ENCODE measurements at places on chromosomes 2 and 18.

DNA sequence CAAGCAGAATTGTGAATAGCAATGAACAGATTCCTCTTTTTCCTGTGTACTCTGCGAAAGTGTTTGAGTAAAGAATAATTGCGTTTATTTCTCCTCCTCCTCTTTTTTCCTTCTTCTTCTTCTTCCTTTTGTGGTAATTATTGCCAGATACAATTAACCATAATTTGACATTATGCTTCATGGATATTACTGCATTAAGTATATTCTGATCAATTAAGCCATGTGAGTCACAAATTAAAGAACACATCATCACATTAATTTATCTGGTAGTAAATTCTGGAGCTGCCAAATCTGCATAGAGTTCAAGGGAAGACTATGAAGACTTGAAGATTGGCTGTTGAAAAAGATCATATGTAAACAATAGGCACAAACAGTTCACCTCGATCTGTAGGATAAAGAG lies 72.9 kb upstream of the TFPI start:
- DNase-seq: no peak

DNA sequence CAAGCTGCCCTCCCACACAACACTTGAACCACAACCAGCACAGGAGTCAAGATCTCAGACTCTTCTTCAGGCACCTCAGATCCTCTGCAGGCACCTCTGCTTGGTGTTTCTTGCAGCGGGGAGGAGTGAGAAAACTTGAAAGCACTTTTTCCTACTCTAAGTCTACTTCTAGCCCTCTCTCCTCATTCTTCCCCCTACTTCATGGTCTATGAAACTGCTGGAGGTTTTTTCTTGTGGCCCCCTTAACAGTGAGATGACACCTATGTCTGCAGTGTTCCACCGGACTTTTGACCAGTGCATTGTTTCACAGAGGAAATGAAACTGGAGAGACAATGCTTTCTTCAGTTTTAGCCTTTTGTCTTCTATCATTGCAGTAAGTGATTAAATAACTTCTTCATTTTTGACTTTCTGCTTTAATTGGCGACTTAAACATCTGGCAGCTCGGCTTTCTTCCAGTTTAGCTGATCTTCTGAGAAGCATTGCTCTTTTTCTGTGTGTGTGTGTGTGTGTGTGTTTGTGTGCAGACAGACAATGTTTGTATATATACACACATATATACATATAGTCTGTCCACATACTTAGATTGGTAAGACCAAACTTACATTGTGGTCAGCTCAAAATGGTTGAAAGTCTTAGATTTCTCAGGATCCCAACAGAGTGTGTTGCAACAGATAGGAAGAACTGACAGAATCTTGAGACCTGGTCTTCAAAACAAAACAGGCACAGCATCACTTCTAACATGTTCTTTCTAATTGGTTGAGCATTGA lies 1474.0 kb upstream of the TMEFF2 start:
- DNase-seq: no peak

DNA sequence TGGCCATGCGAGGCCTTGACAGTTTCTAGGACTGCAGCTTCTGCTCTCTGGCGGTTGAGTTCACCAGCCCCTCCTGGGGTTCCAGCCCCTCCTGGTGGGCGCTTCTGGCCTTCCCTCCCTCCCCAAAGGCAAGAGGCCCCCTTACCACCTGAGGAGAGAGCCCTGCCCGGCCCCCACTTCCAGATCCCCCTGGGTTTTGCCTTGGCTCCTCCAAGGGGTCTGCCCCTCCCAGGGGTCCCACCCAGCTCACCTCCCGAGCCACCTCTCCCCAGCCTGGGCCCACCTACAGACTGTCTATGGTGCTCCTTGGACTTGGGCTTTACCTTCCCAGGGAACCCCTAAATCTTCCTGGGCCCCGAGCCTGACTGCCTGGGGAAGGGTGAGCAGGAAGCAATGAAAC lies 264.5 kb downstream of the ATAD2B start:
- no peak for DNase-seq

GRCh38 chr2:102434655-102435381 lies 11.9 kb downstream of the IL18RAP start:
- no peak for DNase-seq

DNA sequence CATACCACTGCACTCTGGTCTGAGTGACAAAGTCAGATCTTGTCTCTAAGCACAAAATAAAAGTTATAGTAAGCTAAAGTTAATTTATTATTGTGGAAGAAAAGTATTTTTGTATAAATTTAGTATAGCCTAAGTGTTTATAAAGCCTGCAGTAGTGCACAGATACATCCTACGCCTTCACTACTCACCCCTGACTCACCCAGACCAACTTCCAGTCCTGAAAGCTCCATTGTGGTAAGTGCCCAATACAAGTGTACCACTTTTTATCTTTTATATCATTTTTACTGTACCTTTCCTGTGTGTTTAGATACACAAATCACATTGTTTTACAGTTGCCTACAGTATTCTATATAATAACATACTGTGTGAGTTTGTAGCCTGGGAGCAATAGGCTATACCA lies 57.5 kb downstream of the UBE2E3 start:
- no peak for DNase-seq

DNA sequence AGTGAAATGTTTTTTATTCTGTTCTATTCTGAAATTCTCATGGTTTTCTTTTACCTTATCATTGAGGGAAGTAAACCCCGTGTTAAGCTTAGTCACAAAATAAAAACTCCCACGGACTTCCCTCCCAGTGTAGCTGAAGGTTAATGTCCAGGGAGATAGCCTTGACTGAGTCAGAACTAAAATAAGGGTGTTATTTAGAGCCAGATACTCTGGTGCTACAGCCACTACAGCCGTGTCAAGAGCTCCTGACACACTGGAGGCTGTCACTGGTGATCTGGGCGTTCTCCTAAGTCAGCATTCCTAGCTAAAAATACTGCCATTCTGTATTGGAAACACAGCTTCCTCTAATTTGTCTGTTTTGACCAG lies 82.0 kb upstream of the RANBP2 start:
- DNase-seq: no peak

- no peak for DNase-seq
Observed at GRCh38 chr18:11761553-11761952, 72.5 kb downstream of the GNAL start.

DNA sequence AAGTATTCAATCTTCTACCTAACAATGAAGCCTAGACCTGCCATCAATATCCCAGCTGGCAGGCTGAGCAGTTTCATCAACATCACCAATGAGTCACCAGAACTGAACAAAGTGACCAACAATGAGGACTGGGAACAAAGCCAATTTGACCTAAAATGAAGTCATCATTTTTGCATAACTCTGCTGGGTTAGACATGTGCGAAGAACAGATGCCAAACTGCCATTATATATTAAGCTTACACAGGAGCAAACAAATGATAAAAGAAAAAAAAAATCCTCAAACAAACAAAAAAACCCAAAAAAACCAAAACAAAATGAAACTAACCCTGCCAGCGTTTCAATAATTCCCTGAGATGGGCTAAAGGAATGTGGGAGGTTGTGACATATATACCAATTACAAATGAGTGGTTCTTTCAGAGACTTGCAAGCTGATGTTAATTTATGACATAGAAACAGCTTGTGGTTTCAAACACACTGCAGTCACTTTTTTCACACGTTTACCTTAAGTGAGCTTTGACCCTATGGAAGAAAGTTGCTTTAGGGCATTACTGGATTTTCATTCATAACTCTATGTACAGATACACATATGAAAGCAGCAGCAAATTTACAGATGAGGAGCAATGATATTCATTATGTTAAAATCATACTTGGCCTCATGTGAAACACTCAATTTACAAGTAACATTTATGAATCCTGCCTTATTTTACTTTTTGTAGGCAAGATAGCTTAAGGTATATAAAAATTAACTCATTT lies 56.9 kb upstream of the CCDC141 start:
- no peak for DNase-seq

GRCh38 chr2:221533299-221533698 lies 38.8 kb downstream of the EPHA4 start:
- DNase-seq: no peak

GRCh38 chr2:237967463-237967951 lies 693 bp downstream of the UBE2F start:
- DNase-seq: no peak

DNA sequence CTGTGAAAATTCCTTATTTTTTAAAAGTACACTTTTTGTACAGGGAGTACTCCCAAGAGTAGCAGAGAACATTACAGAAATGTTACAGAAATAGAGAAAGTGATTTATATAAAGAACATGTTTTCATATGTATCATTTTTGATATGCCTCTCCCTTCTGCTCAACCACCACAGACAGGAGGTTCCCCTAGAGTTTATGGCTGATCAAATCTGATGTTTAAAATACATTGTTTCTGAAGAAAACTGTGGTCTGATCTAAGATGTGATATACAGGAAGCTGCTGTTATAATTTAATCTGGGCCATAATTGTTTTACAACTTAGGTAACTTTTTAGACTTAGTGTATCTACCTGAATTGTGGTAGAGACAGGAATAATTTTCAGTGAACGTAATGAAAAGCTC lies 37.0 kb downstream of the STAT4 start:
- DNase-seq: no peak

Measured in activated gamma-delta T cell treated with anti-CD3 and anti-CD28 coated beads, Interleukin-2, amount 50 U/mL, for 16 hours (primary cell).